ENCODE measurements at places on chromosomes 12 and 14.

DNA sequence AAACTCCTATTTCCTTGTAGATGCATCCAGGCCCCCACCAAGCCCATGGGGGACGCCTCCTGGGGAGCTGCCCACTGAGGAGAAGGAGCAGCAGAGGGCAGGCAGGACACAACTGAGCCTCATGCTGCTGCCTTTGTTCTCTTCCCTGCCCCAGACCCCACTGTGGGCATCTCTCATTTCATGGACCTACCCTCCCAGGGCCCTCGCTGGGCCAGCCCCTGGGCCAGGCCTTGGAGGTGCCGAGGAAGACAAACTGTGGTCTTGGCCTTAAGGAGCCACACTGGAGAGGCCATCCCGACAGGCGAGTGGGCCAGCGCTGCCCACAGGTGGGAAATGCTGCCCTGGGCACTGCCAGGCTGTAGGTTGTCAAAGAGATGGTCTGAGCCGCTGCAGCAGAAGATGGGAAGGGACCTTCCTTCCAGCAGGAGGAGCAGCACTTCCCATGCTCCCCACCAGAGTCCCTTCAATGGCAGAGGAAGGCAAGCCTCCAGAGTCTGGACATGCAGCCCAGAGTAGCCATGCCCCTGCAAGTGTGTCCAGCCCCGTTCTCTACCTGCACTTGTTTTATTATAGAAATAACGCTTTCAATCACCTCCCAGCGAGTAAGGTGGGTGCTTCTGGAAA, 147.4 kb downstream of the BCL11B start:
- DNase-seq, result no peak

DNA sequence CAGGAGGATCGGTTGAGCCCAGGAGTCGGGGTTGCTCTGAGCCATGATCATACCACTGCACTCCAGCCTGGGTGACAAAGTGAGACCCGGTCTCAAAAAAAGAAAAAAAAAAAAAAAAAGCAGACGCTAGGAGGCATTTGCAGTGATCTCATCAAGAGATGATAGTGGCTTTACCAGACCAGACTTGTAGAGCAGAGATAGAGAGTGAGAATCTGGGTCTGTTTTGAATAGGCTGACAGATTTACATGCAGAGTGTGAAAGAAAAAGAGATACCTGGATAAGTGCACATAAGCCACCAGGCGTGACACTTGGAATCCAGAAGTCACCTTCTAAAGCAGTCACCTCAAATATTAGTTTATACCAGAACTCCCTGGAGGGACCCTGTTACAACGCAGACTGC, 21.1 kb upstream of the FLRT2 start:
- DNase-seq, result no peak

GRCh38 chr12:124939079-124939420, 24.6 kb upstream of the UBC start:
- peak; percentile 30 for DNase-seq

DNA sequence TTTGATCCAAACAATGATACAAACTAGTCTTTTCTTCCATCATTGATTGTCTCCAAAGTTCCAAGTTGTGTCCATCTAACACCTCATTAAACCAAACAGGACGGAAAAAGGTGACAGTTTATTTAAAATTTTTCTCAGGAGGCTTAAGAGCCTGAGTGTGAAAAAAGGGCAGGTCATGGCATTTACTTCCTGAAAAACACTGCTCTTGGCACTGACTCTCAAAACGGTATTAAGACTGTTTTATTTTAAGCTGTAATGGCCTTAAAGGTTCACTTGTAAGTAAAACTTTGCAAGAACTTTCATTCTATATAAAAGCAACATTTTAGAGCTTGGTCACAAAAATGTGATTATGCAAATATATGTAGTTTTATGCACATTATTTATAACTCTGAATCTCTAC, 222.5 kb downstream of the SLC2A13 start:
- DNase-seq, result no peak

GRCh38 chr14:105013150-105013785, 7.6 kb downstream of the CDCA4 start:
- DNase-seq, result peak; percentile 51

- DNase-seq, result no peak
Observed at GRCh38 chr12:101719566-101719965, 19.7 kb downstream of the SYCP3 start.

DNA sequence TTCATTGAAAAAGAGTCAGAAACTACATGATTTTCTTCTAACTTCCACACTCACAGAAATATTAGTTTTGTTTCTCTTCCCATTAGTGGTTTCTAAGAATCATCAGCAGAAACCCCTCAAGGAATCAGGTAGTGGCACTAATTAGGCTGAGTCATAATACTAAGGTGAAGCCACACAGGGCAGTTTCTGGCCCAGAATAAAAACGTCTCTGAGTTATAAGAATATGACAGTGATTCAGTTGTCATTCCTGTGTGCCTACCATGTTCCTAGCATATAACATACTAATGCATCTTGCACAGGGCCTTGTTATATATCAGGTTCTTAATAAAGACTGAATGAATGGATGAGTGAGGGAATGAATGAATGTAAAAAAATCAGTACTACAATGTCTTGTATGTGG, 206.0 kb upstream of the PLEKHG7 start:
- no peak for DNase-seq

- DNase-seq, result no peak
Observed at GRCh38 chr12:115758183-115758582, 519.3 kb downstream of the MED13L start.

- DNase-seq, result no peak
Observed at GRCh38 chr12:128467882-128468281, 200.9 kb downstream of the TMEM132C start.

DNA sequence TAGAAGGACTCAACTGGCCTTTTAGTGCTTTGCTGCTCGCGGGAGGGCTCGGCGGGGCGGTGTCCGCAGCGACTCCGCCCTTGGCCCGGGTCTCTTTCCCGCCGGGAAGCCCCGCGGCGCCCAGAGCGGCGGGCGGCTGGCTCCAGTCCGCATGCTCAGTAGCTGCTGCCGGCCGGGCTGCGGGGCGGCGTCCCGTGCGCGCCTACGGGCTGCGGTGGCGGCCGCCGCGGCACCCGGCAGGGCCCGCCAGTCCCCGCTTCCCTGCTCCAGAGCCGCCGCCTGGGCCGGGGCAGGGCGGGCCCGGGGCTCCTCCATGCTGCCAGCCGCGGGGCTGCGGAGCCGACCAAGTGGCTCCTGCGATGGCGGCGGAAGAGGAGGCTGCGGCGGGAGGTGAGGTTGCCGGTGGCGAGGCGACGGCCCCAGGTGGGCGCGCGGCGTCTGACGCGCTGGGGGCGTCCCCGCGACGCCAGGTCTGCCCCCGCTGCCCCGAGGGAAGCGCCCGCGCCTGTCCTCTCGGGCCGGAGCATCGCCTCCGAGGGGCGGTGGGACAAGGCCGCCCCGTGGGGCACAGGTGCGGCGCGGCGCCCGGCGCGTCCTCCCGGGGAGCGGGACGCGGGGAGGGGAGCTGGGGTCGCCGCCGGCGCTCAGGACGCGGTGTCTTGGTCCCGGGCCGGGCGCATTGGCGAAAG, at the start of gene BMAL2:
BMAL2 (plus strand) TSS at position 123 of the 689 bp plus-strand sequence; CDS start at position 360, 237 bp downstream.
- peak; percentile 84 for DNase-seq

DNA sequence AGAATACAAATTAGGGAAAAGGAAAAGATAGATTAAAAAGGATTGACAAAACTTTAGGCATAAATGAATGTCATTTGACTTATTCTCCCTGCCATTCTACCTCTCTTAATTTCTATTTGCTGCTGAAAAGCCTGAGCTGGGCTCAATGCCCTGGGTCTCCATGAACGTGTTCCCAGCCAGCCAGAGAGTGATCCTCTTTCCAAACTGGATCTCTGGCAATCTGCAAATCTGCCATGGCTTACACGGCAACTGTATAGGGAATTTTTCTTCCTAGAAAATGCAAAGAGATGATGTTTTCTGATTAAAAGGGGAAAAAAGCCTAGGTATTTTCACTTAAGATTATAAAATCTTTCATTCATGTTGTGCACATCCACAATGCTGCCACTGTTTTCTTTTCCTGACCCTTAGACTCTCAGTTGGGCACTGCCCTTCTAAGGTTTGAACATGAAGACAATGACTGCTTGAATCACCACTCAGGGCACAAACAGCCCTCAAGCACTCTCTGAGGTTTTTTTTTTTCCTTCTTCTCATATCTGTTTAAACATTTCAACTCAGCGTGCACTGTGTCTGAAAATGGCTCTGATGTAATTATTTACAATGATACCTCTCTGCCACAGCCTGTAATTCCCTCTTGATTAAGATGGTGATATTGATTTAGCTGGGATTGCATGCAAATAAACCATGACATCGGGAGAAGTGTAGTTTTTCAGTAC, 60.3 kb downstream of the DACT1 start:
- DNase-seq, result no peak

DNA sequence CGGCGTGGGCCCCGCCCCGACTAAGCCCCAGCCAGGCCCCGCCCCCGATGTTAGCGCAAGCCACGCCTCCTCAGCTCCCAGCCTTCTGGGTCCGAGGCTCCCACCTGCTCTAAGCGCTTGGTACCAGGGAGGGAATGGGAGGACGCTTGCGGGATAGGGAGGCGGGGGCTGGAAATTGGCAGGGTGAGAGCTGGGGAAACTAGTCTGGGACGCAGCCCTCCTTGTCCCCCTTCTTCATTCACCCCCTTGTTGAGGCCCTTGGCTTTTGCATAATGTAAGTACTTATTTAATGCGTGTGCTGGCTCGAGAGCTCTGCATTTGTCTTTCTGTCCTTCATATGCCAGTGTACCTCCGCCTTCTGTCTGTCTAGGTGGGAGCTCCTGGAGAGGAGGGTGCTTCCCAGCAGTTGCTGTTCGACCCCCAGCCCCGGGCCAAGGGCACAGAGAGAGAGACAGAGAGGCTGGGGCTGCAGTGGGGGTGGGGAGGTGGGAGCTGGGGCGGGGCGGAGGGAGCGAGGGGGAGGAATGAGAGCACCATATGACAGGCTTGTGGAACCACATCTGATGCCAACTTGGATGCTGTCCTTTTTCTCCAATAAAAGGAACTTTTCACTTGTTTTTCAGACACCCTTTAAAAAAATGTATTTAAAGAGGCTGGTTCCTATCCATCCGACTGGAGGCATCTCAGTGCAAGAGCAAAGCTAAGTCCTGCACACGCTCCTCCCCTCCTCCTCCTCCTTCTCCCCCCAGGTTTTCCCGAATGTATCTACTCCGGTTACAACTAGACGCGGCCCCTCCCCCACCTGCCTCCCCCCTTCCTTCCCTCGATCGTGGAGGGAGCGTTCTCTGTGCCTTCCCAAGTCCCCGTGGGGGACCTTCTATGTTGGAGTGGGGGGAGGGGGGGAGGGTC, 25.6 kb upstream of the MAP1LC3B2 start:
- DNase-seq, result peak; percentile 88

- DNase-seq, result no peak
Observed at GRCh38 chr14:24243336-24243836, 963 bp upstream of the TINF2 start.

DNA sequence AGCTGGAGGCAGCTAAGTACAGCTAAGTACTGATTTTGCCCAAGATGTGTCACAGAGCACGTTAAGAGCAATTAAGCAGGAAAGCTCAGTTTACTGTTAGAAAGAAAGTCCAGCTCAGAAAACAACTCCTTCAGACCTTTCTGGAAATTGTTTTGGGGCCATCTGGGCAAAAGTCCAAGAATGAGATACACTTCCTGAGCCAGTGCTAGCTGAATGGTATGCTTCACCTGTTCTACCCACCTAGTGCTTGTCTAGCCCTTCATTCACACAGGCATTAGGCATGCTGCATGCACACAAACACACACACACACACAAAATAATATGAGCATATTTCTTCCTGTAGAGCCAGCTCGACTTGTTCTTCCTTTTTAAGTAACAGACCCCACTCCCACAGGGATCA, 6.6 kb upstream of the IKZF4 start:
- DNase-seq, result no peak

- no peak for DNase-seq
Observed at GRCh38 chr14:96084796-96085195, 45.6 kb downstream of the C14orf132 start.

- DNase-seq, result no peak
Observed at GRCh38 chr12:132100306-132101065, 43.6 kb downstream of the DDX51 start.

DNA sequence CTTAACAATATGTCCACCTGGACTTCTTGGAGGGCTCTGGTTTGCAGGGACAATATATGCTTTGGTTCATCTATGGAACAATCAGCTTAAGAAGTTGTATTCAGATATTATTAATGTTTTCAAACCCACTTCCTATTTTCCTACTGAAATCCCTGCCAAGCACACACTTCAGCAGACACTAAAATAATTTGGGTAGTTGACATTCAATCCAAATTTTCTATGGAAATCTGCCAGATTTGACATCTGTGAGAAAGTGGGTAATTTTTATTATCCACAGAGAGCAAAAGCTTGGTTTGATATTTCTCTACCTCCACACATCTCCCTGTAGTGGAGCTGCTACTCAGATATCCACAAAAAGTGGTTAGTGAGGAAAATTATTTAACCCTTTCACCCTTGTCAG, 378.8 kb upstream of the SOX5 start:
- DNase-seq, result no peak

GRCh38 chr14:79415726-79416125, 795.6 kb downstream of the DIO2 start:
- no peak for DNase-seq

- no peak for DNase-seq
Observed at GRCh38 chr12:55845361-55845760, 2.6 kb upstream of the MMP19 start.

DNA sequence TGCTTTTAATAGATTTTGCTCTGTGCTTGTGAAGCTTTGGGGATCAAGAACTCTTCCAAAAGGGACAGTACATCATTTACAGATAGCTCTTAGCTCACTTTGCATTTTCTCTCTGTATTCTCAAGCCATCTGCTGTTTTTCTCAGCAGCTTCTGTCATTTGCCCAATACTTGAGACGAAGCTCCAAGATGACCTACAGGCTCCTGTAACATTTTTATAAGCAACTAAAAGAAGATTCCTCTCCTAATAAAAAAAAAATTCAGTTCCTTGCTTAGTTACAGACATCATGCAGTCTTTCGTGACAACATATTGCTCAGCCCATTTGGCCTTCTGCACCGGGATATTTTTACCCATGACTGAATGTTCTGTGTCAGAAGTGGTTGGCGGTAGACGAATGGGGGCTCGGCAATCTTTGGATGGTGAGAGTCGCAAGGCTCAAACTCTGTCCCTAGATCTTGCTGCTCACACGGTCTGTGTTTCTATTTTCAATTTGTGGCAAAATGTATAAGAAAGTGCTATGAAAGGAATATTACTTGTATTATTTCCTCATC, 215.6 kb downstream of the FSCB start:
- no peak for DNase-seq

- no peak for DNase-seq
Observed at GRCh38 chr12:115351514-115352077, 667.6 kb upstream of the TBX3 start.

DNA sequence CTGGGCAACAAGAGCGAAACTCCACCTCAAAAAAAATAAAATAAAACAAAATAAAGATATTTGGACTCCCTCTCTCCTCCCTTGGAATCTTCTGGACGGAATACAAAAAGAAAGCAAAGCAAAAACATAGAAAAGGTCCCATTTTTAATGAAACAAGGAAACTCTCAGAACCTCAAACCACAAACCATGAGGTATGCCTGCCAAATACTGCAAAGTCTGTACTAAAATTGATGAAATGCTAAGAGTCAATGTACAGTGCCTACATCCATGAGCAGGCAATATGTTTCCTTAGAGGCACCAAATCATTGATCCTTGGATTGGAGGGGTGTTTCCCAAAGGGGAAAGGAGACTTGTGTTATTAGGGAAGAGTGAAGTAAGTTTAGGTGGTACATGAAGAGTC, 8.2 kb upstream of the RPS6KA5 start:
- DNase-seq, result no peak

Measured in AG08396 (cell line).